ENCODE measurements at places on chromosomes 3 and 15. TPM values are rescaled to one million over a fixed set of nuclear protein-coding genes. Genes with fewer than 3 reads are reported as not detected.
A peak's percentile ranks its signal among the peaks of the same experiment; 100 is the strongest.

The MINDY4B gene
- not detected for total RNA-seq

The GAP43 gene
- 0.45 TPM for total RNA-seq

The DALRD3 gene
- 42.5 TPM for total RNA-seq

The GOLGA6L10 gene
- 0.80 TPM for total RNA-seq

The DNAH1 gene
- 2.1 TPM for total RNA-seq

The ACKR4 gene
- total RNA-seq: not detected

The DLL4 gene
- 0.17 TPM for total RNA-seq

The DUOXA2 gene
- total RNA-seq: not detected

The RARRES1 gene
- 0.34 TPM for total RNA-seq

GRCh38 chr15:74406992-74407705 is 26.6 kb downstream of the SEMA7A start:
- peak; percentile 96 for DNase-seq

- DNase-seq: no peak
These were observed 2.0 kb upstream of the TM6SF1 start for GRCh38 chr15:83105440-83105839.

DNA sequence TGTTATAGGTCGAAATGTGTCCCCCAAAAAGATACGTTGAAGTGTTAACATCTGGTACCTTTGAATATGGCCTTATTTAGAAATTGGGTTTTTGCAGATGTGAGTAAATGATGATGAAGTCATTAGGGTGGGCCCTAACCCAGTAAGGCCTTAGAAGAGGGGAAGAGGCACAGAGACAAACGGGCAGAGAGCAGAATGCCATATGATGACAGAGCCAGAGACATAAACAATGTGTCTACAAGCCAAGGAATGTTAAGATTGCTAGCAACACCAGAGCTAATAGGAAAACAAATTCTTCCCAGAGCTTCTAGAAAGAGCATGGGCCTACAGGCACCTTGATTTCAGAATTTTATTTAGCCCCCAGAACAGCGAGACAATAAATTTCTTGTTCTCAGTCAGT is 693.1 kb upstream of the NECTIN3 start:
- no peak for DNase-seq

- DNase-seq: no peak
These were observed 374.1 kb downstream of the EFHB start for GRCh38 chr3:19559724-19560442.

GRCh38 chr3:22176911-22177310 is 425.9 kb upstream of the ZNF385D start:
- no peak for DNase-seq

- DNase-seq: no peak
These were observed 8.8 kb downstream of the CACNA1D start for GRCh38 chr3:53503195-53503594.

- peak; percentile 66 for DNase-seq
These were observed 134.8 kb downstream of the RBMS3 start for GRCh38 chr3:29415482-29416223.

- no peak for DNase-seq
These were observed 400.2 kb downstream of the CNTN3 start for GRCh38 chr3:74214286-74214685.

GRCh38 chr3:40557575-40558161 is 32.9 kb downstream of the ZNF621 start:
- DNase-seq: no peak

Measured in LHCN-M2 (cell line).